ENCODE measurements at places on chromosomes 6 and 20.

GRCh38 chr6:46242921-46243320, 72.1 kb upstream of the ENPP5 start:
- no peaks in the 10 kb centered on the region for H3K36me3 ChIP-seq
- peaks cover 9% of the 10 kb centered on the region for H3K27me3 ChIP-seq
- no peak overlapping the region for H3K4me3 ChIP-seq

DNA sequence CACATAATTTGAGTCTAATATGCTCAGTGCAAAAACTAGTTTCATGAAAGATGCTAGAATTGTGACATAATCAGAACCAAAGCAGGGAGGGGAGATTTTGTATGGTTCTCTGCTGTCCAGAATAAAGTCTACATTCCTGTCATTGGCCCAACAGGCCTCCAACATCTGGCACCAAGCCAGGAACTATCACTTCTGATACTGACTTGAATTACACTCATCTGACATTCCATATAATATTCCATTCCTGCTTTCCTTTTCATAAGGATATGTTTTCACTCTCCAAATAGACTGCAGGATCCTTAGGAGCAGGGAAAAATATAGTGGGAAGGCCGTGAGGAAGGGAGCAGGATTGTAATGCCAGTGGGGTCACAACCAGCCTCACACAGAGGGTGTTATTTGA, 84.6 kb upstream of the BTN3A2 start:
- peaks cover 10% of the 10 kb centered on the region for H3K36me3 ChIP-seq
- H3K4me3 ChIP-seq: no peak overlapping the region
- no peak overlapping the region for H3K27ac ChIP-seq
- H3K27me3 ChIP-seq: no peaks in the 10 kb centered on the region
- no peak for DNase-seq
- H3K4me1 ChIP-seq: peaks cover 26% of the 10 kb centered on the region

- no peaks in the 10 kb centered on the region for H3K4me1 ChIP-seq
- DNase-seq: no peak
- H3K27me3 ChIP-seq: no peaks in the 10 kb centered on the region
- no peaks in the 10 kb centered on the region for H3K36me3 ChIP-seq
Measured at GRCh38 chr6:97312241-97312640, 29.2 kb upstream of the MMS22L start.

GRCh38 chr6:15911753-15912504, 217.0 kb upstream of the MYLIP start:
- peaks cover 2% of the 10 kb centered on the region for H3K4me1 ChIP-seq
- H3K27ac ChIP-seq: no peak overlapping the region
- no peak for DNase-seq
- H3K4me3 ChIP-seq: no peak overlapping the region
- H3K36me3 ChIP-seq: no peaks in the 10 kb centered on the region
- H3K27me3 ChIP-seq: no peaks in the 10 kb centered on the region

GRCh38 chr20:62181808-62182207, 1.0 kb upstream of the MTG2 start:
- peaks cover 3% of the 10 kb centered on the region for H3K4me1 ChIP-seq
- DNase-seq: no peak
- peak overlapping the region; percentile 87 for H3K4me3 ChIP-seq
- peak overlapping the region; percentile 98 for H3K27ac ChIP-seq
- H3K36me3 ChIP-seq: peaks cover 2% of the 10 kb centered on the region
- no peaks in the 10 kb centered on the region for H3K27me3 ChIP-seq

DNA sequence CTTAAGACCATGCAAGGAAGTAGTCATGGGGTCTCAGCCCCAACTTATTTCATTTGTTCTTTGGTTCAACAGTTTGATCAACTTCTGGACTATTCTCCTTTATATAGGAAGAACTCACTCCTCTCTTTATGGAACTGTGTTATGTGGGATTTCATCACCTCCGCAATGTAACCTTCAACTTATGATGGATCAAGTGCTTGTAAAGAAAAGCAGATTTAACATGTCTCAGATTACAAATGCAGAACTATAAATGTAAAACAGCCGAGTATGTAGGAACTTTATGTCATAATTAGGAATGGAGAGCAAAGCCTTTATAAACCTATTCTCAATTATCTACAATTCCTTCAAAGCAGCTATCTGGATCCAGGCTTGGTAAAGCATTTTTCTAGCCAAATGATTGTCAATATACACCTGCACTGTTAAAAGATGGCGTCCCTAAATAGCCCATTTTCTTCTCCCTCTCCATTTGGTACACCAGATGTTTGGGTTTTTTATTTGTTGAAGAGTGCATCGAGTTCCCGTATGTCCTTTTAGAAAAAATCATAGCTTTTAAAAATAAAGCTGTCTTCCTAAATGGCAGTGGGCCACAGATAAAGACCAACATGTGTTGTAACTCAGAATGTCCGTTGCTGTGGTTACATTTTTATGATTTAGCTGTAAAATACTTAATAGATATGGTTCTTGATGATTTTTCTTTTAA, 985.1 kb upstream of the SLC35B3 start:
- no peaks in the 10 kb centered on the region for H3K27me3 ChIP-seq
- no peaks in the 10 kb centered on the region for H3K36me3 ChIP-seq
- DNase-seq: no peak
- no peak overlapping the region for H3K27ac ChIP-seq
- no peaks in the 10 kb centered on the region for H3K4me1 ChIP-seq
- H3K4me3 ChIP-seq: no peak overlapping the region

- H3K27ac ChIP-seq: no peak overlapping the region
- DNase-seq: no peak
- no peak overlapping the region for H3K4me3 ChIP-seq
- H3K4me1 ChIP-seq: peaks cover 2% of the 10 kb centered on the region
- no peaks in the 10 kb centered on the region for H3K36me3 ChIP-seq
Measured at GRCh38 chr20:35985806-35986205, 17.4 kb downstream of the CNBD2 start.

DNA sequence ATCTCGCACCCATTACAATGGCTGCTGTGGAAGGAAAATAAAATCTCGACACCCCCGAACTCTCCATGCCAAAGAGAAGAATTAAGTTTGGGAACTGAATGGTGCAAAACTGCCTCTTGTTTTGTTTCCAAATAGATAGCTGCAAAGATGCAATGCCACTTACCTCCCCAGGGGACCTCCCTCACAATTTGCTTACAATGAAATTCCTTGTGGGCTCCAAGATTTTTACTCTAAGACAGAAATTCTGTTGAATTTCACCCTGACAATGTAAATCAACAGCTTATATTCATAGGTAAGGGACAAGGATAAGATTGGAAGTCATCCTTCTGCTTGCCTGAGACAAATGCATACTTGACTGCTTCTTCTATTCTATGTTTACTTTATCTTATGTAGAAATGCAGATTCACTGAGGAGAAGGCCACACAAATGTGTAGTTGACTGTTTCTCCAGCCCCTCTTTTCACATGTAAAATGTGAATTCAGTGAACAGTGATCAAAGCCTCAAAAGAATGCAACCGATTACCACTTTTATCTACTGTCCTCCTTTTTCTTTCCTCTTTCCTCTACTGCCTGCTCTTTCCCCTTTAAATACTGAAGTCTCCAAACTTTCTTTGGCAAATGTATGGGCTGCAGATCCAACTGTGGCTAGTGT, 36.6 kb downstream of the ADGRF4 start:
- no peak overlapping the region for H3K27ac ChIP-seq
- H3K4me1 ChIP-seq: no peaks in the 10 kb centered on the region
- H3K27me3 ChIP-seq: peaks cover 2% of the 10 kb centered on the region
- no peak for DNase-seq
- H3K36me3 ChIP-seq: no peaks in the 10 kb centered on the region
